ENCODE measurements at places on chromosomes 6 and 20.

GRCh38 chr20:44748005-44748370, 2.3 kb downstream of the KCNK15 start:
- no peak for DNase-seq

- DNase-seq: peak; percentile 27
Observed at GRCh38 chr20:30816182-30816645, 441.2 kb upstream of the DEFB115 start.

DNA sequence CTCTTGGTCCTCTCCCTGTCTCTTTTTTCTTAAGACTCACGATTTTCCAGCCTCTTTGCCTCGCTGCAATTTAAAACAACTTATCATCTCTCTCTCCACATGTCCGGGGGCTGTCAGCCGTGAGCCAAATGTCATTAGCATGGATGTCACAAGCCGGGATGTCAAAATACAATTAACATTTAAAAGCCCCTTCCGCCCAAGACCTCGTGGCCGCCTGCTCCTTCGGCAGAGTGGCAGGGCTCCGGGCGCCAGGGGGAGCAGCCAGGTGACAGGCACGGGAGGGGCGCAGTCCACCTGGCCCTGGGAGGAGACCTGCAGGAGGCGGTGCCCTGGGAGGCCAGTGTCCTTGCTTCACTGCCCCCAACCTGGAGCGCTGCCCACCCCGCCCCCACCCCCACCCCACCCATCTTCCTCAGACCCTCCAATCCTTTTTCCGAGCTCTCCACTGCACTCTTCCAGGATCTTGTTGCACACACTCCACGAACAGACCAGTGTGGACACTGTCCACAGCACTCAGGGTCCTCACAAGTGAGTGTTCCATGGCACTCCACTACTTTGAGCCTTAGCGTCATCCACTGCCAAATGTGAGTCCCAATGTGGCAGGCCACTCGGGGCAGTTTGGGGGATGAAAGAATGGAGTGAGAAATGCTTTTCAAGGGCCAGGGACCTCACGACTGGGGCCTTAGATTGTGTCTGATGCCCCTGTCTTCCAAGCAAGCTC, 5.6 kb upstream of the GRM4 start:
- DNase-seq: no peak

DNA sequence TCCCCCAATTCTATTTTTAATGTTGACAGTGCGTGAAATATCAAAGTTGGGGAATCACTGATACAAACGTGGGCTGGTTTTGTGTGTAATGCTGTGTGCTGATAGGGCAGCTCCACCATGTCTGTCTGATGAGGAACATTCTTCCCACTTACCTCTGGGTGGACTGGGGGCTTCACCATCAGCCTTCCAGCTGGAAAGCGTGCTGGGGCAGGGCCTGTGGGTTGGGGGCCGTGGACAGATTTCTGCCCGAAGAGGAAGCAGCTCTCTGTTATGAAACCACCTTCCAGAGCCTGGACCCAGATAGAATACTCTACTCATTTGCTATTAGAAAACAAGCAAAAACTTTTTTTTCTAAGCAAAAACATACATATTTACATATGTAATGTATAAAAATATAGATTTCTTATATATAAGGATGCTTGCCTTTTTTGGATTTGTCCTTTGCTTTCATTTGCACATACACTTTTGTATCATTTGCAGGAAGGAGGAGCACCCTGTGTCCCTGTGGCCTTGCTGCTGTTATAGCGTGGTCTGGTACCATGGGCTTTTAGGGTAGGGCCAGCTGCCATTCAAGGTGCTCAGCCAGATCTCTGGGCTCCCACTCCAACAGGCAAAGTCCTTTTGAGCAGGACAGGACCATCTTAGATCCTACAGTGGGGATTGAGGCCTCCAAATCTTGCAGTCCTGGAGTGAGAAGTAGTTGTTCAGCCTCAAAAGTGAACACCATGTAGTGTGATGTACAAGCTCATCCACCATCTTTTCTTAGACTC, 48.1 kb downstream of the DUSP22 start:
- DNase-seq: no peak

GRCh38 chr6:21321531-21321930, 272.0 kb upstream of the SOX4 start:
- DNase-seq: no peak

DNA sequence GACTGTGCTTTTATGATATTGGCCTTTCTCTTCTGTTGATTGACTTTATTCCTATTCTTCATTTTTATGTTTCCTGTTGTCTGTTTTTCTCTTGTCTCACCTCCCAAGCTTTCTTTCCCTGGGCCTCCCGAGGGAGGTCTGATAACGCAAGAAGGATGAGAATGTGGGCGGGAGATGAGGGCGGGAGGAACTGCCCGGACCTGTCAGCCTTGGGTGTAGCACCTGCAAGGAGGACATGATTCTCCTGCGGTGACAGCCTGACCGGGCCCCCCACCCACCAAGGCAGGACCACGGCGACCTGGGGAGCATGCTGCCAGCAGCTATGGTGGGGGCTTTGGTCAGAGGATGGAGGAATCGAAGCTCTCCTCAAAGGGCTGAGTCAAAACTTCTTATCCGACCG, 86.9 kb downstream of the PLEKHG1 start:
- no peak for DNase-seq

GRCh38 chr6:92538275-92538674, 881.1 kb downstream of the EPHA7 start:
- peak; percentile 36 for DNase-seq

- peak; percentile 50 for DNase-seq
Observed at GRCh38 chr20:4091490-4092479, 76.4 kb upstream of the RNF24 start.

DNA sequence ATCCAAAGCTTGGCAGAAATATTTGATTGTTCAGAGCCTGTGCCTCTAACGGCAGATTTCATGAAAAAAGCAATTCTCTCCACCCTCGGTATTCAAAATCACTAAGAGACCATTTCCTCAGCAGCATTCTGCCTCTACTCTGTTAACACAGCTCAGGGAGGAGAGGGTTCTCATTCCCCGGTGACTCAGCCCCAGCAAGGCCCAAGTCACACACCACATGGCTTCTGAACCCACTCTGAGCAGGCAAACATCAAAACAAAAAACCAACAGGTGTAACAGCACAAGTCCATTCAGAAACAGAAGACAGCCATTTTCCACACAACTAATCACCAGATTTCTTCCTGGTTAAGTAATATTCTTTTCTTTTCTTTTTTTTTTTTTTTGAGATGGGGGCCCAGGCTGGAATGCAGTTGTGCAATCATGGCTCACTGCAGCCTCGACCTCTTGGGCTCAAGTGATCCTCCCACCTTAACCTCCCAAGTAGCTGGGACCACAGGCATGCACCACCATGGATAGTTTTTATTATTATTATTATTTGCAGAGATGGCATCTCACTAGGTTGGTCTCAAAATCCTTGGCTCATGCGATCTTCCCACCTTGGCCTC, 55.4 kb downstream of the GFOD1 start:
- DNase-seq: peak; percentile 30

GRCh38 chr6:169893624-169894023, 142.2 kb downstream of the ERMARD start:
- DNase-seq: no peak

DNA sequence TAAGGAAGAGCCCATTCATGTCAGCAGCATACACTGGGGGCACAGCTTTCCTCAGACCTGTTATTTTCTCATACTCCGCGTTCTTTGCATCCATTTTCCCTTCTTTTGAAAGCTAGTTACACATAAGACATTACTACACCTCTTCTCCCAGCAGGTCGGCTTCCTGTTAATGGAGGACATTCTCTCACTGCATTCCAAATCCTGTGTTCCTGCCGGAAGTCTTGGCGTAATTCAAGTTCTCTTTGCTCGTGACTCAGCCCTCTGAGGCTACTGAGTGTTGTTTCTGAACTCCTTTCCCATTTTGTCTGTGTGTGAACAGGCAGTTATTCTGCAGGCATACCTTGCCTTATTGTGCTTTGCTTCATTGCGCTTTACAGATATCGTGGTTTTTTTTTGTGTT, 97.5 kb upstream of the ZBTB24 start:
- no peak for DNase-seq

DNA sequence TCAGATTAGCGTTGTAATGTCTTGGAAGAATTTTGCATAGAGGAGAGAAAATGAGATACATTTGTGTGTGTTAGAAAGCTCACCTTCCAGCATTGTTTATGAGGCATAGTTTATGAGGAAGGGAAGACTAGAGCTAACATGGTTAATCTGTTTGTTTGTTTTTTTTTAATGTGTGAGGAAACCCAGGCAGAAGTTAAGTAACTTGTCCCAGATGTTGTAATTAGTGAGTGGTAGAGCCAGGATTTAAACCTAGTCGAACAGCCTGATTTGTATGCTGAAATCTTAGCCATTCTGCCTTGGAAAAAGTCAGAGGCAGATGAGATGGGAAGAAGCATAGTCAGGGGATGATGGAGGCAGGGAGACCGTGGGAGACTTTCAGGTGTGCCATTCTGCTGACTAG, 29.1 kb downstream of the NDUFAF5 start:
- peak; percentile 25 for DNase-seq

DNA sequence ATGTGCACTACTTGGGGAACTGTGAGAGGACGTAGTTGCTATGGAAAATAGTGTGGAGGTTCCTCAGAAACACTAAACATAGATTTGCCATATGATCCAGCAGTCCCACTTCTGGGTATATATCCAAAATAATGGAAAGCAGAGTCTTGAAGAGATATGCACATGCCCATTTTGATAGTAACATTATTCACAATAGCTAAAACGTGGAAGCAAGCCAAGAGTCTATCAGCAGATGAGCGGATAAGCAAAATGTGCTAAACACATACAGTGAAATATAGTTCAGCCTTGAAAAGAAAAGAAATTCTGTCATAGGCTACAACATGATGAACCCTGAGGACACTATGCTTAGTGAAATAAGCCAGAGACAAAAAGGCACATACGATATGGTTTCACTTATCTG, 11.1 kb downstream of the SYNDIG1 start:
- no peak for DNase-seq

- no peak for DNase-seq
Observed at GRCh38 chr20:5212907-5213487, 86.2 kb downstream of the CDS2 start.

GRCh38 chr6:24126586-24127192, 674 bp downstream of the NRSN1 start:
- peak; percentile 13 for DNase-seq

DNA sequence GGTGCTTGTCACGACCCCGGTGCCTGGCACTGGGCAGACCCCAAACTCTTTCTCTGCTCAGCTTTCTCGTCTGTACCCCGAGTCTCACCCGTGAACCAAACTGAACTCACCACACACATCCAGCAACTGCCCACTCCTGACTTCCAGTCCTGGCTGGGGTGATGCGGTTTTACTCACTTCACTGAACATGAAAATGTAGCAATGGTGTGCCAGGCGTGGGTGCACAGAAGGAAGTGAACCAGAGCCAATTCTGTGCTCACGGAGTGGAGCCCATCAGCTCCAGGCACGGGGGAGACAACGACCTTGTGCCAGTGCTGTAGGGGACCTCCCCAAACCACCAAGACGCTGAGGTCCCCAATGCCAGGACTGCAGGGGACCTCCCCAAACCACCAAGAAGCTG, 78.7 kb upstream of the AFDN start:
- no peak for DNase-seq

DNA sequence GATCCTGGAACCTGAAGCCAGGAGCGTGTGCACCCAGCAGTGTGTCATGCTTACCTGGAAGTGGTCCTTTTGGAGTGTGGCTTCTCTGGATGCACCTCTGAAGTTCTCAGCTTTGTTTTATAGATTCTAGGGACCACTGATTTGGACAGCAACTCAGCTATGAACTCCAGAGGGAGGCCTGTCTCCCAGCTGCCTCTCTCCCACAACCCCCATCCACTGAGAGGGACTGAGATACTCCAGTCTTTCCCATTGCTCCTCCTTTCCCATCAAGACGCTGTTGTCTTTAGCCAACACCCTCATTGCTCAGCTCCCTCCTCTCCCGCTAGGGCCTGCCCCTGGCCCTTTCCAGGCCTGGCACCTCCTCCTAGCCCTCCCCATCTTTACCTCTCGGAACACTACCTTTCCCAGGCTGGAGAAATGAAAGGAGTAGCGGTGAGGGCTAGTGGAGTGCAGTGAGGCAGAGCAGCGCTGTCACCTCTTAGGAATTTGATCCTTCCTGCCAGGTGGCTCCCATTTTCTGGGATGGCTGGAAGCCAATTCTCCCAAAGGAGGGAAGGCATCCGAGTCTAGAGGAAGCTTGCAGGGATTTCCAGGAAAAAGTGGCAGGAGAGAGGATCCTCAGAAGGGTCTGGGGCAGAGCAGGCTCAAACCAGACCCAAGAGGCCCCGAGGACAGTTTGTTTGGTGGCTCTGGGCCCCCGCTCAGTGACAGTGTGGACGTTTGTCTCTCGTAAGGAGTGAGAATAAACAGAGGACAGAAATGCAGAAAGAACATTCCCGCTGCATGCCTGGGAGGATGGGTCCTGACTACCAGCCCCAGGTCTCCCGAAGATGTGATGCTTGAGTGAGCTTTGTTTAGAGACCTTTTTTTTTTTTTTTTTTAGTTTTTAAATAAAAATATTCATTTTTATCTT, at the start of gene LRRN4:
LRRN4 (minus strand) TSS at position 285 of the 913 bp plus-strand sequence. CDS start 1,261 bp downstream, outside the sequence.
- DNase-seq: peak; percentile 27

Measured in AG10803 (cell line).